OCI-M1 (cell line): ENCODE measurements at places on chromosomes 1 and 21.
A peak's percentile ranks its signal among the peaks of the same experiment; 100 is the strongest.

- no peak for DNase-seq
Observed at GRCh38 chr1:30372792-30373433, 350.5 kb downstream of the MATN1 start.

DNA sequence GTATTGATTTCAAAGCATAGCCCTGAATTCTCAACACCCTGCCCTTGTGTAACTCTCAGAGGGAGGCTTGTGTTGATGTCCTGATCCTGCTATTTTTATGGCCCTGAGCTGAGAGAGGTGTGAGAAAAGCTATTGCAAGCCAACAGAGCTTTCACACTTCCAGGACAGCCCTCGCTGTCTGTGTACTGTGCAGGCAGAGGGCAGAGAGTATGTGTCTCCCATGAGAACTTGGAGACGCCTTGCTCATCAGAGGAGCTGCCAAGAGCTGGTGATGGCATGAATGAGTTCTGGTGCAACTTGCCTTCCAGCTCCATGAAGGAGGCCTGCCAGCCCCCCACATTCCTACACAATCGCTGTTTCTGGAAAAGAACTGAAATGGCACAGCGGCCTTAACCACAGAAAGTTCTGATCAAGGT, 144.1 kb upstream of the AJAP1 start:
- DNase-seq = no peak

- no peak for DNase-seq
Observed at GRCh38 chr1:232111611-232112010, 485.0 kb downstream of the DISC1 start.

- DNase-seq = no peak
Observed at GRCh38 chr1:243525085-243525487, 269.2 kb downstream of the SDCCAG8 start.

DNA sequence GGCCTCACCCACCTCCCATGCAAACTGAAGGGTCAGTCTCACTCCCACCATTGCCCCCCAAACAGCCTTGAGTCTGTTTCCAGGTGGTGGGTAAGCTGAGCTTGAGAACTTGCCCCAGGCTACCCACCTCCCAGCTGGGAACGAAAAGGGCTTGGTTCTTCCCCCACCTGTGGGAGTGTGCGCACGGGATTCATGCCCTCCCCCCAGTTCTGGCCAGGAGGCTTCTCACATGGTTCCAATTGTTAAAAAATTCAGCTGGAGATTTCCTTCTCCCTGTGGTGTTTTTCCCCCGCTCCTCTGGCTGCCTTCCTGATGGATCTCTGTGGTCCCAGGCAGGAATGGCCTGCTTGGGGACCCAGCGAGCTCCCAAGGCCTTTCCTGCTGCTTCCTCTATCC, 81.8 kb upstream of the C21orf91 start:
- DNase-seq = no peak

- DNase-seq = no peak
Observed at GRCh38 chr1:87121711-87122163, 206.9 kb upstream of the LMO4 start.

DNA sequence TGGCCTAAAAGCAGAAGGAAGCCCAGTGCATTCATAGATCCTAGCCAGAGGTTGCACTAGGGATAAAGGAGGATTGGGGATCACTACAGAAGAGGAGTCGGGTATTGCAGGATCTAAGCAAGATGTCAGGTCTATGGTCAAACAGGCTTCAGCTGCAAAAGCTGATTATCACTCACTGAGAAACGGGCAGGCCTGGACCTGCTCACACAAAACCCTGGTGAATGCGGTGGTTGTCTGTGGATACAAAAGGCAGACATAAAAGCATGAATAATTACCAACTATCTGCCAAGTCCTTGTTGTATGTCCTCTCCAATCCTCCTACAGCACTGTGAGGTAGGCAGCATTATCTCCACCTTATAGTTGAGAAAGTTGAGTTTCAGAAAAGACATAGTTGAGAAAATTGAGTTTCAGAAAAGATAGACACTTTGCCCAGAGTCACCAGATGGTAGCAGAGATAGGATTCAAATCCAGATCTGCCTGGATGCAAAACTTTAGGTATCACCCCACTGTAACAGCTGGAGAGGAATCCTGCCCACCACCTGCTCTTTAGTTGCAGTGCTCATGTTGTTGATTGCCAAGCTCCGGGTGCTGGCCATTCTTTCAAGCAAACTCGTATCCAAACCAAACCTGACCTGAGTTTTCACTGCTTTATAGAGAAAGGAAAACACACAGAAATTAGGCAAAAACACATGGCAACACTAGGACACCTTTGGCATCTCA, 49.6 kb upstream of the HOOK1 start:
- no peak for DNase-seq

- peak; percentile 86 for DNase-seq
Observed at GRCh38 chr1:93844262-93845045, 34.6 kb downstream of the DNTTIP2 start.

DNA sequence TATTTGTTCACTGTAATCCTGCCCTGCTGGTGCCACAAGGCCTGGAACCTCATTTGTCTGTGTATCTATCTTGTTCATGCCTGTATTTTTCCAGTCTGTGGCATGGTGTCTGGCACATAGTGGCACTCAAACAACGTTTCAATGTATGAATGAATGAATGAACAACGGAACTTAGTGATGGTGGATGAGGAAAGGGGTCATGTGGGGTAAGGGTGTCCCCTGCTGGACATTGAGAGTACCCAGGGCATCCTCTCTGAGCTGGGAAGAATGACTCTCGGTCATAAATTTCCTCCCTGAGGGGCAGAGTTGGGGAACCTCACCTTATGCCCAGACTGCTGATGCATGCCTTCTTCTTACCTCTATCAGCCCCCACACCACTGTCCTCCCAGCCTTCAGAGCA, 18.9 kb upstream of the ZNF683 start:
- peak; percentile 80 for DNase-seq

DNA sequence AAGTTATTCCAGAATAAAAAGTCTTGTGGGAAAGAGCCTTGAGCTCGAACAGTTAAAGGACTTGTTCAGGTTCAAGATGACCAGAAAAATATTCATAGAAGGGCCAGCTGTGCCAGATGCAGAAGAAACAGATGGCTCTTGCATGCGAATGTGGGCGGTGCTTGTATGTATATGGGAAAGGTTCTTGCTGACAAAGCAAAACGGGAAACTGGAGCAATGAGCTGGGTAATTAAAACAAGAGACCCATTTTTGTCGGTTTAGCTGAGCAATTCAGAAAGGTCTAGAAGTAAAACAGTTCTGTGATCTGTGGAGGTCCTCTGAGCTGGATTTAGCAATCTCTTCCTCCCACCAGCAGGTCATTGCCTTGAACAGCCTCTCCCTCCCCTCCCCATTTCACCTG, 107.2 kb upstream of the MARK1 start:
- no peak for DNase-seq

GRCh38 chr1:39988618-39989343, 33.8 kb downstream of the MFSD2A start:
- peak; percentile 31 for DNase-seq

DNA sequence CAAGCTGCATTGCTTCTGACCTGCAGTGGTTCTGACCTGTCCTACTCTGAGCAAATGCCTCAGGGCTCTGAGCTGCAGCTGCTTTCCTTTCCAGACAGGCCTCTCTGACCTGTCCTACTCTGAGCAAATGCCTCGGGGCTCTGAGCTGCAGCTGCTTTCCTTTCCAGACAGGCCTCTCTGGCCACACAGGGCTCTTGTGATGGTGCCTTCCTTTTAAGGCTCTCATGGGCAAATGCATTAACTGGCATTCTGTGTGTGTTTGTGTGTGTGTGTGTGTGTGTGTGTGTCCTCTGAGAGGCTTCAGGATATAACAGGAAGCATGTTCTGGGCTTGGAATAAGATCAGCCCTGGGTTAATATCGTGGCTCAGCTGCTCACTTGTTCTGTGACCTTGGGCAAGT, 131.3 kb downstream of the NTPCR start:
- no peak for DNase-seq

DNA sequence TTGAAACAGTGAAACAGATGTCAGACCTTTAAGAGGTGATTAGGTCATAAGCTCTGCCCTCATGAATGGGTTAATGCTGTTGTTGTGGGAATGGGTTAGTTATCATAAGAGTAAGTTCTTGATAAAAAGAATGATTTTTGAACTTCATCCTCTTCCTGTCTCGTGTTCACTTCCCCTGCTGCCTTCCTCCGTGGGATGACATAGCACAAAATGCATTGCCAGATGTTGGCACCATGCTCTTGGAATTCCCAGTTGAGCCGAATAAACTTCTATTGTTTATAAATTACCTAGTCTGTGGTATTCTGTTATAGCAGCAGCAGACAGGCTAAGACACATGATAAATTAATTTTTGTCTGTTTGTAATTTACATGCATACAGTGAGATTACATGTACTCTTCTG, 112.0 kb upstream of the LRRC7 start:
- DNase-seq = peak; percentile 34

DNA sequence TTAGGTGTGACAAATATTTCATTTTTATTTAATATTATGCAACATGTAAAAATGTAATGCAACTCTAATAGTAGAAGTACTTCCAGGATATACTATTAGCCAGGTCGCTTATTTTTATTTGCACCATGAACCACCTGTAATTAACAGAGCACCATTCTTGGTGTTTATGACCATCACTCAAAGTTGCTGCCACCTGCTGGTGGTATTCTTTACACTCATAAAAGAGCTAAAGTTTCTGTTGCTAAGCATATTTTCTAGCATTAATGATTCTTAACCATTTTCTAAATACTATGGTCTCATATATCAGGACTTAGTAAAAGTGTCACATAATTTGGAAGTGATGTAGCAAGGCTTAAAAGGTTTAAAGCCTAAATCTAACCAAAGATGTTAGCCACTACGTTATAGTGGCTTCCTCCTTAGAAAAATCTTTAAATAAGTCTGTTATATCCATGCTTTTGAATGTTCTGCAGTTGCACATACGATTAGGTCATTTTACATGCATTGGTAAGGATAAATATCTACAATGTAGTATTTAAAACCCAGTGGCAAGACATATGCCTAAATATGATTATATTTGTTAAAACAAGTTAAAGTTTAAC, 244.5 kb downstream of the NEGR1 start:
- DNase-seq = peak; percentile 79

DNA sequence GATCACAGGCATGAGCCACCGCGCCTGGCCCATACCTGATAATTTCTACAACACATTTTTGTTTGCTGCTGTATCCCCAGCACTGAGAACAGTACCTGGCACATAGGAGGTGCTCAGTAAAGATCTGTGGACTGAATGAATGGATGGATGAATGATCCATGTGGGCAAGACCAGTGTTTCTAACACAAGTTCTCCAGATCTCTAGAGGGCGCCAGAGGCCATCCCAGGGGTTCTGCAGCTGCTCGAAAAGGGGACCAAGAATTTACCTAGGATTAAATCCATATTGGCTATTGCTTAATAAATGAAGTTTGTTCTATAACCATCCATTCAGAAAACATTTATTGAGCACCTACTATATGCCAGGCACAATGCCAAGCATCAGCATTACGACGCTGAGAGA, 167.7 kb downstream of the ACTL8 start:
- DNase-seq = peak; percentile 33

- peak; percentile 87 for DNase-seq
Observed at GRCh38 chr1:246492611-246493245, 14.4 kb downstream of the SMYD3 start.

- no peak for DNase-seq
Observed at GRCh38 chr1:46399307-46399706, 5.2 kb downstream of the FAAH start.

DNA sequence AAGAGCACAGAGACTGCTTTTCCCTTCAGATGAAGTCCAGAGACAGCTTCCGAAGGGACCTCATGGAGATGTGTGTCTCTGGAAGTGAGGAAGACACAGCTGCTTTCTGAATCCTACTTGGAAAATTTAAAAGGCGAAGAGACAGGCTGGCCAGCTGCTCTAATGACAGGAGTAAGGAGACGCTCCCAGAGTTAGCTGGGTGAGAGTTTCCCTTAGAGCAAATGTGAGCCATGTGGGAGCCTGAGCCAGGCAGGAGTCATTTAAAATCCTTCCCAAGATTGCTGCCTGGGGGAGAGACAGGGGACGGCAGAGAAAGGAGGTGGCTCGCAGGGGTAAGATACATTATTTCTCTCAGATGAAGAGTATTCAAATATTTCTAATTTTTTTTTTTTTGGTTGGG, 53.1 kb downstream of the ZNF326 start:
- DNase-seq = no peak

DNA sequence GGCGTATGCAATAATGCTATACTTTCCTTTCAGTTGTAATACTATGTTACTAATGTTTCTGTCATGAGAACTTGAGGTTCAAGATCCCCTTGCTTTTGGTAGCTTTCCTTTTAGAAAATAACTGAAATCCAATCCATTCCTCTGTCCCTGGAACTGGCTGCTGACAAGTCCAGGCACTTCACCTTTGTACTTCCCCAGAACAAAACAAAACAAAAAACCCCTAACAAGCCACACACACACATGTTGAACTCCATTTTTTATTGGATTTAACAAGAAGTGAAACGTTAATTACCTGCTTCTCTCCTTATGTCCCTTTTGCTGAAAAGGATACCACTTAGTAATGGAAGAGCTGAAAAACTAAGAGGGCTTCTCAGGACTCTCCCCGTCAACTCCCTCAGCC, 26.1 kb upstream of the SDC3 start:
- DNase-seq = no peak

GRCh38 chr1:73097917-73098316, 815.6 kb upstream of the NEGR1 start:
- no peak for DNase-seq

DNA sequence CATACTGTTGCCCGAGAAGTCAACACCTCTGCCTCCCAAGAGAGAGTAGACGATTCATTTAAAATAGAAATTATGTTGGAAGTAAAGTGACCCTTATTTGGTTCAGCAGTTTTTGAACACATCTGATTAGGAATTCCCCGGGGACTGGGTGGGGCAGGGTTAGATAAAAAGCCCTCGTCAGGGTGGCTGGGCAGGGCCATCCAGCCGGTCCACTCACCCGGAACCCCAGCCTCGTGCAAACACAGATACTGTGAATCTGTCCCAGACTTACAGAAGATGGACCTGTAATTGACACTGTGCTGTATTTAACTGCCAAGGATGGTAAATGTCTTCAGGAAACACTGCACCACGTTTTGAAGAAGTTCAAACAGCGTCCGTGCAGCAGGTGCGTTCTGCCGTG, 63.7 kb downstream of the PRDM16 start:
- DNase-seq = no peak

DNA sequence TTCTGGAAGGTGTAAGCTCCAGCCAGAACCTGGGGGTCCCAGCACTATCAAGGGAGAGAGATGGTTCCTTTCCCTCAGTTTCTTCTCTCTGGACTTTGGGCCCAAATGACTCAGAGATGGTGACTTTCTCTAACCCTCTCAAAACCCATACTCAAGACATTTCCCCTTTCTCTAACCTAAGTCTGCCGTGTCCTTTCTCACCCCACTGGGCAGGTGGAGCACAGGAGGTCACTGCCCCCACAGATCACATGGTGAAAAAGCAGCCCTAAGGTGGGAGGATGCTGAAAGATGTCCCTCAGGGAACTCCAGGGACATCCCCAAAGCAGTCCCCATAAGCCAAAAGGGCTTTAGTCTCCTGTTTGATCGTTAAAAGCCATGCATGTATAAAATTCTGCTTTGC, 173.7 kb downstream of the HIVEP3 start:
- DNase-seq = no peak
